ENCODE measurements at places on chromosomes 7 and 10. TPM values are rescaled to one million over a fixed set of nuclear protein-coding genes. Genes with fewer than 3 reads are reported as not detected.
A peak's percentile ranks its signal among the peaks of the same experiment; 100 is the strongest.

GRCh38 chr7:126937171-126937570 is 315.6 kb downstream of the GRM8 start:
- DNase-seq, result no peak
- no peaks in the 10 kb centered on the region for H3K27me3 ChIP-seq
- no peaks in the 10 kb centered on the region for H3K4me1 ChIP-seq

GRCh38 chr7:70132852-70133690 is 534.8 kb downstream of the AUTS2 start:
- H3K27me3 ChIP-seq, result no peaks in the 10 kb centered on the region
- no peak for DNase-seq
- no peak overlapping the region for H3K27ac ChIP-seq
- no peak overlapping the region for H3K4me3 ChIP-seq

DNA sequence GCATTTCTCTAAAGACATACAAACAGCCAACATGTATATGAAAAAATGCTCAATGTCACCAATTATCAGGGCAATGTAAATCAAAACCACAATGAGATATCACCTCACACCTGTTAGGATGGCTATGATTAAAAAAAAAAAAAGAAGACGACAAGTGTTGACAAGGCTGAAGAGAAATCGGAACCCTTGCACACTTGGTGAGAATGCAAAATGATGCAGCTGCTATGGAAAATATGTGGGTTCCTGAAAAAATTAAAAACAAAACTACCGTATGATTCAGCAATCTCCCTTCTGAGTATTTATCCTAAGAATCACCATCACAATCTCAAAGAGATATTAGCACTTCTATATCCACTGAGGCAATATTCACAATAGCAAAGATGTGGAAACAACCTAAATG is 11.3 kb downstream of the LMBR1 start:
- no peaks in the 10 kb centered on the region for H3K27me3 ChIP-seq

- no peak for DNase-seq
- peak overlapping the region; percentile 99 for H3K27ac ChIP-seq
- H3K4me1 ChIP-seq, result peaks cover 44% of the 10 kb centered on the region
Measured at GRCh38 chr7:99559175-99559915, 903 bp downstream of the ZNF655 start.

Gene FKBP6
- 0.47 TPM for total RNA-seq

DNA sequence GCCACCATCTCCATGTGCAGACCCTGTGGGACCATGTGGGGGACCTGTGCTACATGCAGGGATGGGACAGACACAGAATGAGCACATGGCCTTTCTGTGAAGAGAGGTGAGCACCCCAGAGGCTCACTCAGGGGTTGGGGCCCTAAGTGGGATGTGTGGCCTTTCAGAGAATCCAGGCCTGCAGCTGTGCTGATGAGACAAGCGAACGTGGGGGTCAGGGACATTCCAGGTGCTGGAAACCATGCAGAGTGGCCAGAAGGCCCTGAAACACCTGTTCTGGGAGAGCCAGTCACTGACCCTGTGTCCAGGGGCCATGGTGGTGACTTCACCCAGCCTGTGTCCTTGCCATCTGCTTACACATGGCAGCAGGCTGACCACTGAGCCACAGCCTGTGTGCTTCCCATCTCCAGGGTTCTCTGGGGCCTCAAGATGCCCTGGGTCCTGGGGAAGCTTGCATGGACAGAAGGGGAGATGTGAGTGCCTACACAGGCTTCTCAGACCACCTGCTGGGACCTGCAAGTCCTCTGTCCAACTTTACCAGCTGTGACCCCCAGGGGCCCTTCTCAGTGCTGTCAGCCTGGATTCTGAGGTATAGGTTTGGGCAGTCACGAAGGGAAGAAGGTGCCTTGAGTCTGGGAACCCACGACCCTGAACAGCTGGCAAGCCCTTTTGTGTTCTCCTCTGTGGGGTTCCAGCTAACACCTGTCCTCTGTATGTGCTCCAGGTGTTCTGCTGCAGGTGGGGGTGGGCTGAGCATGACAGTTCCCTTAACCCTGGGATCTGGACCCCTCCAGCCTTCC is 17.6 kb downstream of the RAMP3 start:
- peaks cover 6% of the 10 kb centered on the region for H3K4me1 ChIP-seq
- H3K27me3 ChIP-seq, result no peaks in the 10 kb centered on the region
- H3K4me3 ChIP-seq, result no peak overlapping the region

Gene PRRT4
- total RNA-seq, result 0.47 TPM

- H3K27me3 ChIP-seq, result no peaks in the 10 kb centered on the region
- no peaks in the 10 kb centered on the region for H3K4me1 ChIP-seq
- no peak overlapping the region for H3K4me3 ChIP-seq
- H3K36me3 ChIP-seq, result no peaks in the 10 kb centered on the region
- no peak overlapping the region for H3K27ac ChIP-seq
Measured at GRCh38 chr7:155938129-155938528, 125.9 kb upstream of the SHH start.

DNA sequence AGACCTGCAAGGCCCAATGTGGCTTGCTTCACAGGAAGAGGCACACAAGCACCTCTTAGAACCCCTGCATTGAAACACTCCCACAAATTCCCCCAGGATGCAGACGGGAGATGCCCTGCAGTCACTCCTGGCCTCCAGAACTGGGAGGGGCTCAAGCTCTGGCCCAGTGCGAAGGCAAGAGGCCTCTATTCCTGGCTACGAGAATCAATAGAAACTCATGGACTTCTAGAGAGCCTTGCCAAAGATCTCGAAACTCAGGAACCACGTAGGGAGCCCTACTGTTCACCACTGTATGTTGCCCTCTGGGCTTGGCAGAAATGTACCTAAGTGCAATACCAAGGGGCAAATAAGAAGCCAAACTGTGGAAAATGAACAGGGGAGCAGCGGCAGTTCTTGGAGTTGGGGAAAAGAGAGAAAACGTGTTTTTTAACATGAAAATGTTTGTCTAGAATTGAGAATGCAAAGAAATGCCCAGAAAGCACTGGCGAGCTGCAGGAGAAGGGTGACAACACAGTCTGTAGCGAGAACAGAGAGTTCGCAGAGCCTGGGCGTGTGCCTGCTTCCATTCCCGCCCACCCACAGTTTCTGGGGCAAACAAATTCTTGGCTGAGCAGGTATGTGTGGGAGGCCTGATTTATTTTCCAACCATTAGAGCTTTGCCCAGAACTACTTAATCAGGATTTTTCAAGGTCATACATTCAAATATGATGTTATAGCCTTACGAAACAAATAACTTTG is 260.5 kb upstream of the KLF14 start:
- H3K36me3 ChIP-seq, result peaks cover 14% of the 10 kb centered on the region
- H3K27ac ChIP-seq, result peak overlapping the region; percentile 66
- H3K27me3 ChIP-seq, result no peaks in the 10 kb centered on the region

Gene PTPN20
- 4.0 TPM for total RNA-seq

GRCh38 chr10:30705101-30705624 is 75.6 kb upstream of the LYZL2 start:
- H3K27ac ChIP-seq, result peak overlapping the region; percentile 41
- no peak overlapping the region for H3K4me3 ChIP-seq
- DNase-seq, result no peak

Gene CALML5
- not detected for total RNA-seq

DNA sequence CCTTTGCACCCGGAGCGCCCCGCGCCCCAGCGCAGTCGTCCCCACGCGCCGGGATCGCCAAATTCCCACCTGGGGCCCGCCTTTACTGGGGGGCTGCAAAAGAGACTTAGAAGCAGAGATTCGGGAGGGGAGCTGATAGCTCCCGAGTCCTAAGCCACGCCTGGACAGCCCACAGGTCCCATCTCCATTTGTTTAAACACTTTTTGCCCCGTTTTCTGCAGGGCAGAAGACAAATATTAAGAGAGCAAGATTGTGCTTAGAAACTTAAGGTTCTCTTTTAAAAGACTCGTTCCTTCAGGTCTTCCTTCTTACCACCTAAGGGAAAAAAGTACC is 299.1 kb upstream of the NFE2L3 start:
- no peaks in the 10 kb centered on the region for H3K36me3 ChIP-seq
- H3K4me3 ChIP-seq, result peak overlapping the region; percentile 27

DNA sequence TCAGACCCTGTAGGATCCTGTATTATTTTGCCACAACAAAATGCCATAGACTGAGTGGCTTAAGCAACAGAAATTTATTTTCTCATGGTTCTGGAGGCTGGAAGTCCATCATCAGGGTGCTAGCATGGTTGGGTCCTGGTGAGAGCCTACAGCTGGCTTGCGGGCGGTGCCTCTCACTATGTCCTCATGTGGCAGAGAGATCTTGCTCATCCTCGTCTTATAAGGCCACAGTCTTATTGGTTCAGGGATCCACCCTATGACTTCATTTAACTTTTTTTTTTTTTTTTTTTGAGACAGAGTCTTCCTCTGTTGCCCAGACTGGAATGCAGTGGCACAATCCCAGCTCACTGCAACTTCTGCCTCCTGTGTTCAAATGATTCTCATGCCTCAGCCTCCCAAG is 90.9 kb downstream of the LSM5 start:
- no peak overlapping the region for H3K27ac ChIP-seq
- H3K36me3 ChIP-seq, result no peaks in the 10 kb centered on the region
- H3K4me1 ChIP-seq, result no peaks in the 10 kb centered on the region
- H3K27me3 ChIP-seq, result no peaks in the 10 kb centered on the region
- no peak for DNase-seq

GRCh38 chr7:13508586-13508985 is 480.9 kb downstream of the ETV1 start:
- no peak for DNase-seq
- no peak overlapping the region for H3K27ac ChIP-seq
- no peaks in the 10 kb centered on the region for H3K4me1 ChIP-seq
- no peak overlapping the region for H3K4me3 ChIP-seq
- H3K36me3 ChIP-seq, result no peaks in the 10 kb centered on the region
- no peaks in the 10 kb centered on the region for H3K27me3 ChIP-seq

- H3K27ac ChIP-seq, result no peak overlapping the region
- DNase-seq, result no peak
- H3K27me3 ChIP-seq, result no peaks in the 10 kb centered on the region
Measured at GRCh38 chr7:133355325-133355708, 102.4 kb downstream of the EXOC4 start.

DNA sequence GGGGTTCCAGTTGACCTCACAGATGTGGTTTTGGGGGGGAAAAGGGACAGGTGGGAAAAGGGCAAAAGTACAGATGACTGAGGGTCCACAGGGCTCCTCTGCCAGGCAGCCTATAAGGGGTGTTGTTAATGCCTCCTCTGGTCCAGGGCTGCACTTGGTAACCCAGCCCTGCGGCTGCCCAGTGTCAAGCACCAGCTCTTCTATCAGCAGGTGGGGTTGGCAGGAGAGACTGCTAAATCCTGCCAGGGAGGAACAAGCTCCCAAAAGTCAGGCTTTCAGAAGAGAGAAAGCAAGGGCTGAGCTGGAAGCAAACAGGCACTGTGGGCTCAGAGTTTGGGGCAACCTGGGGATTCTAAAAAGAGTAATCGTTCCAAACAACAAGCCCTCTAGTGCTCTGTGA is 39.1 kb downstream of the LRRC20 start:
- peaks cover 3% of the 10 kb centered on the region for H3K36me3 ChIP-seq
- peak overlapping the region; percentile 11 for H3K27ac ChIP-seq
- no peak for DNase-seq
- H3K27me3 ChIP-seq, result no peaks in the 10 kb centered on the region
- H3K4me1 ChIP-seq, result no peaks in the 10 kb centered on the region

Gene C10orf67
- 1.2 TPM for total RNA-seq

Gene ZEB1
- total RNA-seq, result 46.4 TPM

GRCh38 chr7:50608196-50608906 is 43.1 kb upstream of the DDC start:
- H3K4me3 ChIP-seq, result no peak overlapping the region
- no peaks in the 10 kb centered on the region for H3K4me1 ChIP-seq
- H3K27me3 ChIP-seq, result no peaks in the 10 kb centered on the region
- no peak for DNase-seq
- H3K27ac ChIP-seq, result no peak overlapping the region
- H3K36me3 ChIP-seq, result peaks cover 76% of the 10 kb centered on the region

DNA sequence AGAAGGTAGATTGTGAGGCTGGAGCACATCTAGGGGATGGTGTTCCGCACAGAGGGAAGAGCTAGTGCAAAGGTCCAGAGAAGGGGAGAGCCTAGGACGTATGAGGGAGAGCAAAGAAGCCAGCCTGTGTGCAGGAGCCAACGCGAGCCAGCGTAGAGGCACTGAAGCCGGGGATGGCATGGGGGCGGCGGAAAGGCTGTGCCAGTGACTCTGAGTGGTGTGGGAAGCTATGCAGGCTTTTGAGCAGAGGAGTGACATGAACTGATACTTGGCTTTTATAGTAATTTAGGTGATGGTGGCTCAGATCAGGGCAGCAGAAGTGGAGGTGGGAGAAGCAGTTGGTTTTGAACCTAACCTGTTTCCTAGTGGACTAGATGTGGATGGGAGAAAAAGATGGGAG is 65.8 kb downstream of the ATXN7L1 start:
- H3K4me1 ChIP-seq, result peaks cover 6% of the 10 kb centered on the region
- H3K27me3 ChIP-seq, result no peaks in the 10 kb centered on the region
- no peak for DNase-seq
- no peak overlapping the region for H3K4me3 ChIP-seq

DNA sequence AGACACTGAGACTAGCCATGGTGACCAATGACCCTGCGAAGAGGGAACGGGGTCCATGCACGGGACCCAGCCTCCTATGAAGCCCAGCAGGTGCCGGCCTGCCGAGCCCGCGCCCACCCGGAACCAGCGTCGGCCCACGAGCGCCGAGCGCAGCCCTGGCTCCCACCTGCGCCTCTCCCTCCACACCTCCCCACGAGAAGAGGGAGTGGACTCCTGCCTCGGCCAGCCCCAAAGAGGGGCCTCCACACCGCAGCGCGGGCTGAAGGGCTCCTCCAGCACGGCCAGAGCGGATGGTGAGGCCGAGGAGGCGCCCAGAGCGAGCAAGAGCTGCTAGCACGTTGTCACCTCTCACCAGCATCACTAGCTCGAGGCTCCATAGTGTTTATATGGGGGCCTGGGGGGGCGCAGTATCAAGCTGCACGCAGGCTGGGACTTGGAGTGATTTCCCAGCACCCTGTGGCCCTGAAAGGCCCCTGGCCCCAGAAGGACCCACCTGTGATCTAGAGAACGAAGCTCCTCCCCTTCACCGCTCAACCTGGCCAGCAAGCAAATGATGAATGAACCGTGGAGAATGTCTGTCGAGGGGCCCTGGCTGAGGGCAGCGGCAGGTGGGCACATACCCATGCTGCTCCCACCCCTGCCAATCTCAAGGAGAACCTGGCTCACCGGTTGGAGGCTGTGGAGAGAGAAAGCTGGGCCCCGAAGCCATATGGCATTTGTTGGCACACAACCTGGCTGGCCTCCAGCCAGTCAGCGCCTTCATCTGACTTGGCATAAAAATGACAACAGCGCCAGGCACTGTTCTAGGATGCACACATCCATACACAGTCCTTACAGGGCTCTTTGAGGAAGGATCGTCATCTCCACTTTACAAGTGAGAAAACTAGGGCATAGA is 30.7 kb downstream of the GHRHR start:
- H3K27me3 ChIP-seq, result no peaks in the 10 kb centered on the region
- DNase-seq, result no peak
- H3K4me3 ChIP-seq, result no peak overlapping the region

- peaks cover 4% of the 10 kb centered on the region for H3K4me1 ChIP-seq
- H3K36me3 ChIP-seq, result no peaks in the 10 kb centered on the region
- no peak overlapping the region for H3K27ac ChIP-seq
Measured at GRCh38 chr10:48506147-48506917, 98.5 kb downstream of the ARHGAP22 start.

- no peaks in the 10 kb centered on the region for H3K27me3 ChIP-seq
- H3K27ac ChIP-seq, result no peak overlapping the region
- H3K4me1 ChIP-seq, result no peaks in the 10 kb centered on the region
- DNase-seq, result no peak
- H3K4me3 ChIP-seq, result no peak overlapping the region
Measured at GRCh38 chr10:105973360-105973759, 1191.1 kb downstream of the SORCS1 start.

Gene SERPINE1
- 15.4 TPM for total RNA-seq

Measured in lower lobe of right lung (tissue), 2 donors.